Dermis blood vessel endothelial cell (primary cell): ENCODE measurements at places on chromosomes 4 and X. TPM values are rescaled to one million over a fixed set of nuclear protein-coding genes. Genes with fewer than 3 reads are reported as not detected.

- peak; percentile 87 for DNase-seq
These were observed 3.7 kb downstream of the MMRN1 start for GRCh38 chr4:89898304-89898716.

DNA sequence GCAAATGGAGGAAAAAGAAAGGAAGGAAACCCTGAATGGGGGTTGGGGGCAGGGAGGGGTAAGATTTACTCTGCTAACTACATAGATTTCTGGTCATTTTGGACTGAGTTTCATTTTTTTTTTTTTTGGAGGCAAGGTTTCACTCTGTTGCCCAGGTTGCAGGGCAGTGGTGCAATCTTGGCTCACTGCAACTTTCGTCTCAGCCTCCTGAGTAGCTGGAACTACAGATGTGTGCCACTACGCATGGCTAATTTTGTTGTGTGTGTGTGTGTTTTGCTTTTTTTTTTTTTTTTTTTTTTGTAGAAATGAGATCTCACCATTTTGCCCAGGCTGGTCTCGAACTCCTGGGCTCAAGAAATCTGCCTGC lies 223.5 kb downstream of the APBB2 start:
- DNase-seq = no peak

GRCh38 chrX:11435568-11435967 lies 142.4 kb downstream of the AMELX start:
- DNase-seq = no peak

DNA sequence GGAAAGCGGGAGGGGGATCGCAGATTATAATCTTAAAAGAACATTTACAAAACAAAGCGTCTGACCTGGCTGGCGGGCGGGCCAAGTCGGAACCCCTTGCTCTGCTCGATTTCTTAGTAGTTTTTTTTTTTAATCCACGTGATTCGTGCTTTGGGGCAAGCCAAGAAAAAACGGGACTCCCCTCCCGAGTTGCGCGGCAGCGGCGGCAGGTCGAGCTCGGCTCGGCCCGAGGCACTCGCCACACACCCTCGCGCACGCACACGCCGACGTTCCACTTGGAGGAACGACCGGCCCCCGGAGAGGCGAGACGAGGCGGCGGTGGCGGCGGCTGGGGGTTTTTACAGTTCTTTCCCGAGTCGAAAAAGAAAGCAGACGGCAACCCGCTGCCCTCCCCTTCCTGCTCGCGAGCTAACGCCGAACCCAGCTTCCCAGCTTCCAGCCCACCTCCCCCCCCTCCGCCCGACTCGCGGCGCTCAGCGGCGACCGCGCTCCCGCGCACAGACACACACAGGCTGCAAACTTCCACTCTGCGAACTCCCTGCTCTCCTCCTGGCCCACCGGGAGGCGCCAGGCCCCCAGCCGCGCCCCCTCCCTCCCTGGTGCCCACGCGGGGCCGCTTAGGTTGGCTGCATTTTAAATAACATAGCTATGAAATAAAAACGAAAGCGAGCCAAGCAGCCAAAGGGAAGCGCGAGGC lies 1.2 kb downstream of the BCOR start:
- peak; percentile 64 for DNase-seq

DNA sequence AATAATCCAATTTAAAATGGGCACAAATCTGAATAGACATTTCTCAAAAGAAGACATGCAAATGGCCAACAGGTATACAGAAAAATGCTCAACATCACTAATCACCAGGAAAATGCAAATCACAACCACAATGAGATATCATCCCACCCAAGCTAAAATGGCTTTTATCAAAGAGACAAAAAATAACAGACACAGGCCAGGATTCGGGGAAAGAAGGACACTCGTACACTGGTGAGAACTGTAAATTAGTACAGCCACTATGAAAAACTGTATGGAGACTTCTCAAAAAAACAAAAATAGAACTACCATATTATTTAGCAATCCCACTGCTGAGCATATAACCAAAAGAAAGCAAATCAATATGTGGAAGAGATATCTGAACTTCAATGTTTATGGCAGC lies 8.5 kb downstream of the SPP1 start:
- DNase-seq = no peak

DNA sequence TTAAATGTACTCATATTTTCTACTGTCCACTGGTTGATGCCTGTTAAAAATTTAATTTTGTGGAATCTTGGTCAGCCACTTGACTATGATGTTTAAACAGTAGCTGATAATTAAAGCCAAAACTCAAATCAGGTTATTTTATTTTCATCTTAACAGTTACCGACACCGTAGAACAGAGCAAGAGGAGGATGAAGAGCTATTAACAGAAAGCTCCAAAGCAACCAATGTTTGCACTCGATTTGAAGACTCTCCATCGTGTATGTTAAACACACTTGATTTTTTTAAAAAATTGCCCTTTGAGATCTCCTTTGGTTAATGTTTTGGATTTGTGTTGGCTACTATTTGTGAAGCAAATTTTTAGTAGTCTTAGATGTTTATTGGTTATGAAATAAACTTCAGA lies 10.7 kb downstream of the SMARCA5 start:
- DNase-seq = no peak

GRCh38 chr4:153506341-153507309 lies 40.5 kb downstream of the TMEM131L start:
- no peak for DNase-seq

- no peak for DNase-seq
These were observed 6.1 kb downstream of the XPNPEP2 start for GRCh38 chrX:129744861-129745321.

- peak; percentile 56 for DNase-seq
These were observed 49.7 kb upstream of the KLHL8 start for GRCh38 chr4:87270144-87270543.

DNA sequence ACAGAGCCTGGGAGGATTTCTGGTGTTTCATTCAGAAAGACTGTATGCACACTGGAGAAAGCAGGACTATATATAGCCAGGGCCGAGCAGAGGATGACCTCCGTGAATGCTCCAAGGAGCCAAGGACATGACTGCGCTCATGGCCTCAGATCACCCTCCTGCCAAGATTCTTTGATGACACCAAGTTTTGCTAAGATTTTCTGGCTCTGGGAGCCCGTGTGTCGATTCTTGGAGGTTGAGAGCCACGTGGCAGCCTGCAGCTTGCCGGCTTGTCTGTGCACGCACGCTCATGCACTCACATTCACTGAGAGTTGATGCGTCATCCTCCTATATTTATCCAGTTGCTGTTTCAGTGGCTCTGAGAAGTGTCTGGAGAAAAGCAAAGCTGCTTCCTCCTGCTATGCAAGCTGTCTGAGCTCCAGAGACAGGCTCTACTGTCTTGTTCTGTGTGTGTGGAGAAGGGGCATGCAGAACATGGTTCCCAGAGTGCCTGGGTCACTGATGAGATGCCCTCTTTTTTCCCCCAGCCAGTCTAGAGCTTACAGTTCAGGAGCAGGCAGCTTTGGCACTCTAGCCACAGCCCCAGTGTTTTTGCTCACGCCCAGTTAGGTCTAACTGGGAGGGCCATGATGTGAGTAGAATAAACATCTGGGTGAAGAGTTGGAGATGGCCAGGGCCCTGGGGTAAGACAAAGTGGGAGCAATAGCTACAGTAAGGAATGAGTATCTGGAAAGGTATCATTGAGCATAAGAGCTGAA lies 64.9 kb upstream of the SCOC start:
- no peak for DNase-seq

- DNase-seq = no peak
These were observed 52.8 kb downstream of the P2RY10 start for GRCh38 chrX:78997870-78998558.

DNA sequence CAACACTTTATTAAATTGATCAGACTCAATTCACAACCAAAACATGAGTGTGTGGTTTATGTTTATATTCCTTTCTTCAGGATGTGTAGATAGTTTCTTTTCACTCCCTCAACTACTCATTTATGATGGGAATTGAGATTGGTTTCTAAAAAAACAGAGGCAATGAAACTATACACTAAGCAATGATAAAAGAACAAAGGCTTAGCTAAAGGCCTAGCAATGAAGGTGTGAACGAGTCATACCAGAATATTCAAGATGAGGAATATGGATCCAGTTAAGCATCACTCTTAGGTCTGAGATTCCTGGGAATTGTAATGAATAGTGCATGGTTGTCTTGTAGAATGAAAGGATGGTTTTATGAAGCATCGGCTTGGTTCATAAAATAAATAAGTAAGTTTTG lies 17.5 kb upstream of the RASL11B start:
- no peak for DNase-seq

DNA sequence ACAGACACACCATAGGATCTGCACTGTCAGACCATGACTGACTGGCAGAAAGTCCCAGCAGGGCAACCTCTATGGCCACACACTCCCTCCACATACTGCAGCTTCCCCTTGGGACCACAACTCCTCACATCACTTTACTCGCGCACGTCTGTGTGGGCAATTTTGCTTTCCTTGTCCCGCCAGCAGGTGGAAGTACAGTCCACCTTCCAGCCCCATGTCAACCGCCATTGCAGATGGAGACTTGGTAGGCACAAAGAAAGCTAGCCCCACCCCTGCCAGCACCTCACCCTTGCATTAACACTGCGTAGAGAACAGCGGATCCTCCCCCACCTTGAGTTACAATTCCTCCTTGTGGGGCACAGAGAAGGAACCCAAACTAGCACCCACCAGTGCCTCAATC lies 74.4 kb upstream of the NAP1L2 start:
- peak; percentile 0 for DNase-seq

GRCh38 chr4:94913316-94913715 lies 155.6 kb downstream of the BMPR1B start:
- DNase-seq = no peak

GRCh38 chr4:36163198-36163597 lies 81.1 kb downstream of the ARAP2 start:
- no peak for DNase-seq

DNA sequence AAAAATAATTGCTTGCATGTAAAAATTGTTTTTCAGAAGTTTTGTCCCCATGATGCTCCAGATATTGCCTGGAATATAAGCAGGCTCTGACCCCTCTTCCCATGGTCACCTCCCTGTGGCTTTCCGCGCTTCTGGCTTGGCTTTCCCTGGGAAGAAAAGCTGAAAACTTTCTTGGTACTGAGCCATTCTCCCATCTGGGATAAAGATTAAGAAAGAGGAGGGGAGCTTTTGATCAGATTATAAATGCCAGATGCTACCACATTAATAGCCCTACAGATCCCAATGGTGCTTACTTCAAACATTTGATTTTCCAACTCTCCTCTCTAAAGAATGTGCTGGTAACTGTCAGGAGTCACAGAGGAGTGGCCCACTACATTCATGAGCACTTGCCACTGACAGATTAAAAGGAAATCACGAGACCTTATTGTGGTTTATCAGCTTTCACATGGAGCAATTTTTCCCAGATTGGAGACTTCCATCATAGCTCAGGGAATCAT lies 54.4 kb upstream of the GAB1 start:
- no peak for DNase-seq

- DNase-seq = no peak
These were observed 89.4 kb upstream of the TLL1 start for GRCh38 chr4:165783626-165784025.

GRCh38 chr4:86159216-86159615 lies 200.6 kb downstream of the MAPK10 start:
- DNase-seq = no peak

GRCh38 chrX:44906542-44906941 lies 33.6 kb downstream of the KDM6A start:
- DNase-seq = no peak

DNA sequence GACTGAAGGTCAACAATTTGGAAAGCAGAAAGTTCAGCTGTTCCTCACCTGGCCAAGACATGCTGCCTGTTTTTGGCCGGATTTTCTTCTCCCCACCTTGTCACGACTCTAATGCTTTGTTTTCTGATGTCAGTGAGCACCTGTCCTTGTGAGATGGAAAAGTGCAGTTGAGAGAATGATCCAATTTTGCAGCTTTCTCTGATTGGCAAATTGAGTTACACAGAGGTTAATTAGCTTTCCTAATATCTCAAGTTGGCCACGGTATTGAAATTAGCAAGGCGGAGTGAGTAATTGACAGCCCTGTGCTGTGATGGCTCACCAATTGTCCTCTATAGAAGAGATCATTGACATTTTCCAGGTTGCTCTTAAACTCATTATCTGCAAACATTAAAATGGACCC lies 126.8 kb upstream of the VCX3A start:
- no peak for DNase-seq

- DNase-seq = no peak
These were observed 120.7 kb downstream of the NKX6-1 start for GRCh38 chr4:84378356-84378755.

- no peak for DNase-seq
These were observed 146.6 kb downstream of the AASDH start for GRCh38 chr4:56240554-56241174.

DNA sequence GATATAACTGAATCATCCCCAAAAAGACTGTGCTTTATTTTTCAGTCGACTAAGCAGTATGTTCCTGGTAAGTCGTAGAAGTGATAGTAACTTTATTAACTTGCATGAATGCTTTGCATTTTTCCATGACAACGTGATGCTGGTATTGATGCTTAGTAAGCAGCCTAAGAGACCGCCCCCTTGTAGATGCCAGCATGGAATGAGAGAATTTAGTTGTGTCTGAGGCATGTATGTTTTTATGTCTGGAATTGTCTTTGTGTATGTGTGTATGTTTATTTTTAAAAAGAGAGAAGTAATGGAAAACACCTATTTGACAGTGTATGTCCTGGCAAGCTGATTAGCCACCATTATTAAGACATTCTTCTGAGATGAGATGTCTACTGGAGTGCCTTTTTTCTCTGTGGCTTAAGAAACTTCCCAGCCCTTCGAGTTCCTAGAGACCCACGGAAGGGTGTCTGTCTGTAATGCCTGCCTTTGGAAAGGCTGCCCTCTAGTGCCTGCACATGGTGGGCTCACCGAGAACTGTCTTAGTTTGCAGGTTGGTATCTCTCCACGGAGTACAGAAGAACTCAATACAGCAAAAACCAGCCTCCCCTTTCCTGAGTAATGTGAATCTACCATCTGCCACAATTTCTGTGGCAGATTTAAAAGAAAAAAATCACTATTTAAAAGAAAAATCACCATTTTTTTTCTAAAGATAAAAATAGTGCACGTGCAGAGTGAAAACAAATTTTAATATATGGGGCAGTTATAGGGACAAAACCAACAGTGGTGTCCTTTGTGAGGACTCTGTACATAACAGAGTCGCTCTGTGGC lies 85.9 kb downstream of the AASDH start:
- DNase-seq = peak; percentile 95

DNA sequence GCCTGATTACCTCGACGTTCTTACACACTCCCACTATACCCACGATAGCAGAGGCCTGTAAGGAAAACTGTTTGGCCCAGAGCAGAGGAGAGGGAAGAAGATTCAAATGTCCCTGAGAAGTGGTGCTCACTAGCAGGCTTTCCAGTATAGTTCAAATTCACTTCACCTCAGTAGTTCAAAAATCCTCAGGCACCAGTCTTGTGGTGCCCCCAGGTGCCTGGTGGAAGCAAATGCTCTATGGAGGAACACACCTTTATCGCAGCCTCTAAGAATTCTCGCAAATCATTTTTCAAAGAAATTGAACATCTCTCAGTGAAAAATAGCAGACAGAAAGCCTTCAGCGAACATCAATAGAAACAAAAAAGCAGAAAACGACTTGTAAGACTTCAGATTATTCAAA lies 12.2 kb upstream of the MTMR1 start:
- DNase-seq = peak; percentile 55

The KLHL13 gene
- 1.2 and 10.4 TPM in 2 replicates for total RNA-seq

The CSAG1 gene
- total RNA-seq = not detected in 2 replicates

The GLRA3 gene
- total RNA-seq = not detected in 2 replicates

The ANK2 gene
- total RNA-seq = 41.4 and 65.1 TPM in 2 replicates

The RPS6KA6 gene
- total RNA-seq = 1.4 TPM in 2 replicates

The TRPC3 gene
- not detected in 2 replicates for total RNA-seq

The DRP2 gene
- total RNA-seq = 0.05 TPM in 1 of 2 replicates, not detected in the other

The ABHD18 gene
- 10.7 and 12.6 TPM in 2 replicates for total RNA-seq

The C4orf50 gene
- total RNA-seq = under 0.01 and 0.05 TPM in 2 replicates
